ENCODE measurements at places on chromosomes 11 and 22. TPM values are rescaled to one million over a fixed set of nuclear protein-coding genes. Genes with fewer than 3 reads are reported as not detected.

Gene LUZP2
- not detected for total RNA-seq

Gene SAC3D1
- 62.7 TPM for total RNA-seq

Gene APOBEC3F
- total RNA-seq: 2.3 TPM

Gene OR52N4
- not detected for total RNA-seq

Gene SYT13
- 7.2 TPM for total RNA-seq

Gene NXPE1
- total RNA-seq: not detected

Gene ABCC8
- total RNA-seq: 1.4 TPM

Gene NAA40
- total RNA-seq: 15.9 TPM

Gene DMC1
- 5.4 TPM for total RNA-seq

Gene UPB1
- total RNA-seq: not detected

Gene MS4A2
- total RNA-seq: not detected

Gene CRYBB3
- total RNA-seq: not detected

Gene RBMXL2
- not detected for total RNA-seq

Gene OVOL1
- not detected for total RNA-seq

Gene FGF19
- 0.09 TPM for total RNA-seq

Gene FOXR1
- not detected for total RNA-seq

Gene SLC1A2
- 0.32 TPM for total RNA-seq
